ENCODE measurements at places on chromosomes 5 and 9.

DNA sequence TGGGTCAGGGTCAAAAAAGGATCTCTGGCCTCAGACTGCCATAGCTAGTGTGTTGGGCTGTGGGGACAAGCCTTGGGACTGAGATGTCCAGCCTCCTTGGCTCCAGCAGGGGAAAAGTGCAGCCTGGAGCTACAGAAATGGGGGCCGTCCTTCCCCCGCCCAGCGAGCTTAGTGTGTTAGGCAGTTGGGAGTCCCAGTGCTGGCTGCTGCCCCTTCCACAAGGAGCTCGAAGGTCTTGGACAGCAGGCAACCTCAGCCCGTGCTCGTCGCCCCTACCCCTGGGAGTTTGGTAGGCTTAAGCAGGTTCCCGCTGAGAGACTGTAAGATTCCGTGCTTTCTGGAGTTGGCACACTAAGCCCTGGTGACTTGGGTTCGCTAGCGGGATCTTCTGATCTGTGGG, 293.0 kb upstream of the CDH12 start:
- no peak for DNase-seq

GRCh38 chr9:92035687-92036410, 79.4 kb downstream of the SPTLC1 start:
- no peak for DNase-seq

DNA sequence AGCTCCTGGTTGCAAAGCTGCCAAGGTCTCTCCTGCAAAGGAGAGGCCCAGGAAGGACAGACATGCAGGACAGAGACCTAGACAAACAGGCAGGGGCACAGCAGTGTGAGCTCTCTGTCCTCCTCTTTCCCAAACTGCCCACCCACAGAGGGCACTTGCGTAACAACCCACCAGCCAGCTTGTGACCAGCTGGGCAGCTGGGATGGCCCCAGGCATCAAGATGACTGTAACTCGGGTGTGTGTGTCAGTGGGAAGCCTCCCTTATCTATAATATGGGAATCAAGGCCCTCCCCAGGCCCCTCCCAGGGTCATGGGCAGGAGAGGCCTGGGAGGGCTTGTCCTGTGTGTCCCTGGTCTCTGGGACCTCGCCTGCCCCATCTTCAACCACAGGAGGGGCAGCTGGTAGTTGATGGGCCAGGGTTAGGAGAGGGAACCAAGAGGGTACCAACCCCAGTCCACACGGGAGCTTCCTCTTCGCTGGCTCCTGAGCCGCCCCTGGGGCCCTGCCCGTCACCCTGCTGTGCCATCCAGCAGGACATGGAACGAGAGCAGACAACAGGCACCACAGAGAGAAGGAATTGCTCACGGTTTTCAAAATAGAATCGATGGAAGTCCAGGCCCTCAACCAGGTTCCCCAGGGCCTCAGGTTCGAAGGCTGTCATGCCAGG, 37.9 kb downstream of the SLC6A7 start:
- no peak for DNase-seq

- DNase-seq = no peak
Observed at GRCh38 chr9:105479846-105480245, 32.0 kb downstream of the FSD1L start.

DNA sequence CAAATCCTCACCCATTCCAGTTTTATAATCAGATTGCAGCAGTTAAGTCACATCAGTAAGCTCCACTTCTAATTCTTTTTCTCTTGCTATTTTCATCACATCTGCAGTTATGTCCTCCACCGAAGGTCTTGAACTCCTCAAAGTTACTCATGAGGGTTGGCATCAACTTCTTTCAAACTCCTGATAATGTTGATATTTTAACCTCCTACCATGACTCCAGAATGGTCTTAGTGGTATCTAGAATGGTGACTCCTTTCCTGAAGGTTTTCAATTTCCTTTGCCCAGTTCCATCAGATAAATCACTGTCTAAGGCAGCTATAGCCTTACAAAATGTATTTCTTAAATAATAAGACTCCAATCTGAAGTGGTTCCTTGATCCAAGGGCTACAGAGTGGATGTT, 53.8 kb upstream of the EDIL3 start:
- DNase-seq = no peak

DNA sequence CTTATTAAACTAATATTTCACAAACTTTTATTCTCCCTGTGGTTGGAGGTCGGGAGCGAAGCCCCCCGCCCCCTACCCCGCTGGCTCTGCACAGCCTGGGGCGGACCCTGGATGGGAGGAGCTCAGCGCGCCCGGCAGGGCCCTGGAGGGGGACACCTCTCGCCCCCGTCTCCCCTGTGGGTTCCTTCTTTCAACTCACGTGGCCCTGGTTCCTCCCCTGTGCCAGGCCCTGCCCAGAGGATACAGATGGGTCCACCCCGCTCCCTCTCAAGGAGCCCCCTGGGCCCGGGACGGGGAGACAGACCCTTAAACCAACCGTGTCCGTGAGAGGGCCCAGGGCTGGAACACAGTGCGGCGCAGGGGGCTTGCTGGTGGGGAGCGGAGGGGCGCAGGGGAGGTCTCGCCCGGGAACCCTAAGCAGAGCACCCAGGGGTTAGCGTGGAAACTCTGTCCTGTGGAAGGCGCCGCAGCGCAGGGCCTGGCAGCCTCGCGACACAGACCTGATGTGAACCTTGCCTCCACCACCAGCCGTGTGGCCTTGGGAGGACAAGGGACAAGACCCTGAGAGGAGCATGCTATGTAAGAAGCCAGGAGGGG, 103.7 kb upstream of the MVB12B start:
- no peak for DNase-seq

GRCh38 chr5:603081-603998, 8.8 kb upstream of the CEP72 start:
- DNase-seq = no peak

GRCh38 chr5:174172152-174172551, 126.6 kb downstream of the NSG2 start:
- no peak for DNase-seq

GRCh38 chr5:156008844-156009243, 318.1 kb upstream of the SGCD start:
- no peak for DNase-seq

GRCh38 chr5:543351-543750, 19.1 kb upstream of the SLC9A3 start:
- no peak for DNase-seq

- DNase-seq = peak; percentile 39
Observed at GRCh38 chr5:149452007-149452664, 73.0 kb upstream of the IL17B start.

- no peak for DNase-seq
Observed at GRCh38 chr9:5644501-5644900, 15.6 kb downstream of the RIC1 start.

DNA sequence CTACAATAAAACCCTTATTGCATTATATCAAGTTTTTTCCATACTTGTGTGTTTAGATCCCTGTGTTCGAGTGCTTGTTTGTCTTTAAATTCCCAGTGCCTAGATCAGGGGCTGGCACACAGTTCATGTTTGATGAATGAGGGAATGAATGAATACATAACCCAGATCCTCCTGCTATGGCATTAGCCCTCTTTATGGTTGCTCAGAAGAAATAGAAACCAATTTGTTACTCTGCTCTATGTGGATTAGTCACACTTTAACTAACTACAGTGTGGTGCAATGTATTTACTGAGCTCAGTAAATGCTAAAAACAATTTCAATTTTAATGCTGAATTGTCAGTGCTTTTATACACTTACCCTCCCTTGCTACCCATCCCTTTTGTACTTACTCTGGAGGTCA, 16.4 kb upstream of the GALNT10 start:
- no peak for DNase-seq

GRCh38 chr5:37582202-37582601, 203.1 kb downstream of the WDR70 start:
- no peak for DNase-seq

- no peak for DNase-seq
Observed at GRCh38 chr5:14830210-14831005, 41.2 kb downstream of the ANKH start.

DNA sequence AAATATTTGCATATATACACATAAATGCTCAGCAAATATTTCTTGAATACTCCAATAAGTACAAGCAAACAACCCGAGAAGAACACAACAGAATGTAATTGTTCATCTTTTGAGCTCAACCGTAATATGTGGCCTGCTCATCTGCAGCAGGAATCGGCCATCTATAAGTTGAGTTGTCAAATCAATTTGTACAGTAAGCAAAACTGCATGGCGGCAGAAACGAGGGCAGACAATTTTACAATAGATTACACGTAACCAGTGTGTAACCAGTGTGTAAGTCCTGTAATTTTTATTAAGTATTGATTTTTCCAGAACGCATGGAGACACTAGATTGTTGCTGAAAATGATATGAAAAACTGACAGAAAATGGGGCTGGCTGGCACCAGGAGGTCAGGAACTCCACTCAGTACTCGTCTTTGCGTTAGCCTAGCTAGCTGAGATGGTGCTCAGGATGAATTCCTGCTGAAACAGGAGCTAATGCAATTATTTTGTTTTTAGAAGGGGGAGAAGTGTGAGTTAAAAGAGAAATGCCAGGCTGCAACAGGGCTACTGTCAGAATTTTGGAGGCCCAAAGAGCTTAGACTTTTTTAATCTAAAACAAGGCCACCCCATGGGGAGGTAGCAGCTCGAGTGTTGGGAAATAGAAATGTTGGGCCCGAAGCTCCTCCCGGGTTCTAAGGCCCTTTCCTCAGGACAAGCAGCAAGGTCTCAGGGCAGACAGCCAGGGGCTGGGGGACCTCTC, 682 bp downstream of the DHX29 start:
- no peak for DNase-seq

DNA sequence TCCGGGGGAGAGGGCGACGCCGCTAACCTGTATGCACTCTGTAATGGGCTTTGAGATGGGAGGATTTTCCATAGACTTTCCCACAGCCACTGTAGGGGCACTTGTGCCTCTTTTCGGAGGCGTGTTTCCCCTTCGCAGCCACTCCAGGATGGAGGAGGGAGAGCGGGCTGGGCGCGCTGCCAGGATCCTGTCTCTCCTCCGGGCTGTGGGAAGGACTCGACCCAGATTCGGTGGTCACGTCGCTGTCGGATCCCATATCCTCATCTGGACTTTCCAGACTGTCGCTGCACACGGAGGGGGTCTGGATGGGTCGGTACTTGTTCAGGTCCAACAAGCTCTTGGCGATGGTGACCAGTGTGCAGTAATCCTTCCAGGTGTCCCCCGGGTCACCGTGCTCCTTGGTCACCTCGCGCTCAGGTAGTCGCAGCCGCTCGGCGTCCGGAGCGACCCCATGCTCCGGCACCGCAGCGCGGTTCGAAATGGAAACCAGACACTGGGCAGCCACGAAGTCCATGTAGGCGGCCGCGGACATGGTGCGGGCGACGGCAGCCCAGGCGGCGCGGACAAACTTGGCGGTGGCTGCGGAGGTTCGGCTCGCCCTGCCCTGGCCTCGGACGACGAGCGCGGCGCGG, 1.5 kb downstream of the KLF9 start:
- DNase-seq = peak; percentile 31

- DNase-seq = no peak
Observed at GRCh38 chr5:150441813-150442698, 7.5 kb downstream of the RPS14 start.

DNA sequence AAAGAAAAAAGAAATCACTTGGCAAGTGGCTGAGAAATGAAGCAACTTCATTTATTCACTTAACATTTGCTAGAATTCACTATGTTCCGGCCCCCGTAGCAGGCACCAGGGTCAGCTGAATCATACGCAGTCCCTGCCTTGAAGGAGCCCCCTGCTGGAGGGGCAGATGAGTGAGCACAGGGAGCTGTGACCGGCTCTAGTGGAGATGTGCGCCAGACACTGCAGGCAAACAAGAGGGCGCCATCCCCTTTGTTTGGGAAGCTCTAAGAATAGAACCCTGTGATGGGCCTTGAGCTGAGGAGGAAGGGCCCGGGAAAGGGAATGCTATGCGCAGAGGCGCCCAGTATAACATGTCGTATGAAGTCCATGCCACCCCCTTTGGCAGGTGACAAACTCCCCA, 20.2 kb upstream of the RPL26L1 start:
- peak; percentile 29 for DNase-seq

DNA sequence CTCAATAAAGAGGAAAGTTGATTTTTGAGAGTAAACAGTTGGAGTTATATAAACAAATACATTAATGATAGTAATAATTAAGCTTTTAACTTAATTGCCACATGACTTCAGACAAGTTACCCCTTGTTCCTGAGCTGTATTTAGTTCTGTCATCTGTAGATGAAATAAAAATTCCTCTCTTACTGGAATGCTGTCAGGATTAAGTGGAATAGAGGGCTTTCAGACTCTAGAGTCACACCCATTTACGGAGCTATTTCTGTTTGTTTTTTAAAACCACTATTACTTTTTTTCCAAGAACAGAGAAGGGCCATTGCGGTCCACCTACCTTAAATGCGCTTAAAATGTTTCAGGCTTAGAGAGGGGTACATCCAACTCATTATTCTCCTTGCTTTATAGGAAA, 170.6 kb downstream of the CHSY3 start:
- DNase-seq = no peak

GRCh38 chr5:153742060-153742459, 251.6 kb downstream of the GRIA1 start:
- DNase-seq = no peak

- peak; percentile 52 for DNase-seq
Observed at GRCh38 chr5:151799407-151799806, 27.7 kb downstream of the G3BP1 start.

DNA sequence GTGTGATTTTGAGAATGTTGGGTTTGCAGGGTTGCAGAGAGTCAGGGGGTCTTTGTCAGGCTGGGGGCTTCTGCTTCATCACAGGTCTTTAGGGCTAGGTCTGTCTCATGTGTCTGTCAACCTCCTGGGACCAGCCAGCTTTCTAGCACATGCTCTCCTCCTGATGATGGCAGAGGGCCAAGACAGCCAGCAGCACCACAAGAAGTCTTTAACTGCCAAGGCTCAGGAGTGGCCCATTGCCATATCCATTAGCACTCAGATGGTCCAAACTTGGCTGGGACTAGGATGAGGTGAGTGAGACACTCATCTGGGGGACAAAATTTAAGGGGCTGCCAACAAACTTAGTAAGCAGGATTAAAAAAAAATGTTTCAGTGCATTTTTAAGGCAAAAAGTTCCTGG, 384.2 kb upstream of the CDH10 start:
- DNase-seq = no peak

DNA sequence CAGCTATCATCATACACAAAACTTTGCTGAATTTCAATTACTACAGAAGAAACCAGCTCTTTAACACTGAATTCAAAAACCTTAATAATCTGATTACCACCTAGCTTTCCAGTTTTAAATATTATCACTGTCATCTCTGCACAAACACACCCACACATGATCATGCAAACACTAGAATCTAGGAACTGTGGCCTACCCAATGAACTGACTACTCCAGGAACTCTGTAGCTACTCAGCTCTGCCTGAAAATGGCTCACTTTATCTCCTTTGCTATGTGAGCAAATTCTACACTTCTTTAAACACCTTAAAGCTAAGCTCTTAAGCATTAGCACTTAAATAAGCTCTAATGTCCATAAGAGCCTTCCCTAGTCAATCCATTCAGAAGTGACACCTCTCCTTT, 123.3 kb upstream of the DPYSL3 start:
- DNase-seq = no peak

DNA sequence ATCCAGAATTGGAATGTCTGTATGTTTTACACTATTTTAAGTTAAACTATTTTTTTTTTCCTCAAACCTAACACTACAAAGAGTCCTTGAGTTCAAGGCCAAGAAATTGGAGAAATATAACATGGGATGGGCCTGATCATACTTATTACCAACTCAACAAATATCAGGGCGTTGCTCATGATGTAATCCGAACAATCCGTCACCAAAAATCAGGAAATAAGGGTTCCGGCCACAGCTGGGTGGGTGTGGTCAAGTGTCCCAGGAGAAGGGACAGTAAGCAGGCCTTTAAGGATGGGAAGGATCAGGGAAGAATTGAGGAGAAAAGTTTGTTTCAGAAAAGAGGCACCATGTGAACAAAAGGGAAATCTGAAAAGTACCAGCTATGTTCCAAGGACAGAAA, 29.8 kb downstream of the MED27 start:
- no peak for DNase-seq
